ENCODE measurements at places on chromosomes 2 and 18.

DNA sequence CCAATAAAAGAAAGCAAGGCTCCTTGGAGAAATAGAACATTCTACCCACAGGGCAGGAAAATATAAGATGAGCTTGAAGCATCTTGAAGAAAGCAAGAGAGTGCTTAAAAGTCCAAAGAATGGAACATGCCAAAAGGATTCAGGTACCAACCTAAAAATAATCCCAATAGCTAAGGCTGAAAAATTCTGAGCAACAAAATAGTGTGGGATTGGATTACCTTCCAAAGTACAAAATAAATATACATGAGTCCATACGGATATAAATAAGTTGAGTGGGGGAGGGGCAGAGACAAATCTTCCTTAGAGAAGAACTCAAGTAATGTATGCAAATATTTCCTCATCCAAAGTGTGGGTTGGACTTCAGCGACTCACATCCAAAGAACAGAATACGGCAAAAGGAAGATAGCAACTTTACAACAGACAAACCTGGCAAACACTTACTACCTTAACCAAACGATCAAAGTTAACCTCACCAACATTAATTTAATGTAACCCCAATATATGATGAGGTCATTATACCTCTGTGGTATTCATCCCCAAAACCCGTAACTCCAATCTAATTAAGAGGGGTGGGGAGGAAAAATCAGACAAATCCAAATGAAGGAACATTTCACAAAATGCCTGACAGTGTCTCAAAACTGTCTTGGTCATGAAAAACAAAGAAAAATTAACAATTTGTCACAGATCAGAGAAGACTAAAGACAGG is 26.9 kb downstream of the MEMO1 start:
- DNase-seq: no peak

DNA sequence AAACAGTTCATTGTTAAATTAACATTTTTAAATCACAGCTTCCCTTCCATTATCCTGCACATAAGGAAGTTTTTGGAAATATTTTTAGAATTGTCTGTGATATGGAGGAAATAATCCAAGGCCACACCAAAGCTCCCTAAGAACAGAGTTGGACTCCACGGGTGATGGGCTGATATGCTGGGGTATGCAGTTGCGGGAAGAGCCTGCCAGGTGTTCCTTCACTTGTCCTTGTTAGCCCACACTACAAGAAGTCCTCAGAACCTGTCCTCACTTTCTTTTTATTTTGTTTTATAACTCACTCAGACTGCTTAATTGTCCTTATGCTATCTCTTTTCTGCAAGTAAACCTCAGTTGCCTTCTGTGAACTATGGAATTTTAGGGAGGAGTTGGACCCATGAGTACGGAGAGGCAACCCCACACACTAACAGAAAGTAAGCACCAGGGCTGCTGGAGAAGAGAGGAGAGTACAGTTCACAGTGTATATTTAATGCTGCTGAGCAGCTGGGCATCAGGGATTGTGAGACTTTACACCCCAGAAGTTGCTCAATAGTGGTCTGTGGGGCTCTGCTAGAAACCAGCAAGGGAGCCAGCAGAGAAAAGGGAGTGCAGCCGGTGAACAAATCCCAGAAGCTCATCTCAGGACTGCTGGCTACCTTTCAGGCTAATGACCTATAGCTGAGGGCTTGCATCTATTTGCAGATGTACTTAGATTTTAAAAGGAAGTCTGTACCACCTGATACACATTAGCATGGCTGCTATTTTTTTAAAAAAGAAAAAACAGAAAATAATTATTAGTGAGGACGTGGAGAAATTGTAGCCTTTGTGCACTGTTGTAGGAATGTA is 280.1 kb upstream of the STON1 start:
- no peak for DNase-seq

DNA sequence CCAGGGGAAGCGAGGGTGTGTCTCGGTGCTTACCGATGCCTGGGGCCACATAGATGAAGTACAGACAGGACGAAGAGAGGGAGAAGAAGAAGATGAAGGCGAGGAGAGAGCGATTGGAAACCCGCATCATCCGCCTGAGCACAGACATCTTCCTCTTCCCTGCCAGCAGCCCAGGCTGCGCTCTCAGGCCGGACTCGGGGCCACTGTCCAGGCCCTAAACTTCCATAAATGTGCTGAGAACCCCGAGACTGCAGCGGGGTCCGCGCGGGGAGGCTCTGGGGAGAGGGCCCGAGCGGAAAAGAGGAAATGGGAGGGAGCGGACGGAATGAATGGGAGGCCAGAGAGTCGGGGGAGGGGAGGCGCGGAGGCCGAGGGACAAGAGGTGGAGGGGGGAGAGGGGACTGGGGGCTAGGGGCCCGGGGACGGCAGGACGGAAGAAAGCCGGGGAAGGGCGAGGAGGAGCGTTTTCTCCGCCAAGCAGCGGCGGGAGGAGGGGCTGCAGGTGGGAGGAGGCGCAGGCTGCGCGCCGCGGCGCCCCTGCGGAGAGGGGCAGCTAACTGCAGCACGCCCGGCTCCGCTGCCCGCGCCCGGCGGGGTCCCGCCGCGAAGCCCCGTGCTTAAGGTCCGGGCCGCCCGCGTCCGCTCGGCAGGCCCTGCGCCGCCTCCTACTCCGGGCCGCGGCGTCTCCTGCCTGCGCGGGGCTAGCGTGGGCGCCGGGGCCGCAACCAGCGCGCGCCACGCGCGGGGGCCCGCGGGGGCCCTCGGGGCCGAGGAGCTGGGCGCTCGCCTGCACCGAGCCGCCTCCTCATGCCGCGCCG is at the start of gene B4GALT6:
Gene B4GALT6 (minus strand): TSS at position 303 of the 818 bp plus-strand sequence. CDS start 155 bp downstream, at position 148.
- DNase-seq: peak; percentile 12

GRCh38 chr2:191144217-191144616 is 6.6 kb downstream of the STAT4 start:
- no peak for DNase-seq

- DNase-seq: no peak
Observed at GRCh38 chr18:9221661-9222060, 85.1 kb downstream of the ANKRD12 start.

DNA sequence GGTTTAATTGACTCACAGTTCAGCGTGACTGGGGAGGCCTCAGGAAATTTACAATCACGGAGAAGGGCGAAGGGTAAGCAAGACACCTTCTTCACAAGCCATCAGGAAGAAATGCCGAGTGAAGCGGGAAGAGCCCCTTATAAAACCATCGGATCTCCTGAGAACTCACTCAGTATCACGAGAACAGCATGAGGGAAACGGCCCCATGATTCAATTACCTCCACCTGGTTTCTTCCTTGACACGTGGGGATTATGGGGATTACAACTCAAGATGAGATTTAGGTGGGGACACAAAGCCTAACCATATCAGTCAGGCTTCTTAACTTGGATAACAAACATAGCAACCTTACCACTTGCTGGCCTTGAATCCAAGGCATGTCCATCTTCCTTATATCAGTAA is 289.0 kb upstream of the STON1 start:
- DNase-seq: no peak

- no peak for DNase-seq
Observed at GRCh38 chr2:46390901-46391395, 88.4 kb upstream of the TMEM247 start.

DNA sequence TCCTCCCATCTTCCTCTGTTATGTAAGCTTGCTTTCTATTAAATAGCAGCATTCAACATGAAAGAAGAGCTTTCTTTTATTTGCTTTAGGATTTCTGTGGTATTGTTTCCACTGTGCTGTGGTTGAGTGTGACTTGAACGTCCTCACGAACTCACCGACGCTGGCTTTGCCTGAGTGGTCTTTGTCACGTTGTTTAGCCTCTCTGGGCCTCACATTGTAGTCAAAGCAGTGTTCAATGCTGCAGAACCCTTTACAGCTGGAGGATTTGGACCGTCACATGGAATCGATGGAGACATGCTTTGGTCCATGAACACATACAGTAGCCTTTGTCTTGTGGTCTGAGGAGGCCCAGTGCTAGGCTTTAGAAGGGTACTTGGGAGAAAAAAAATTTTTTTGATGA is 66.3 kb downstream of the TANC1 start:
- no peak for DNase-seq

GRCh38 chr2:58336416-58336815 is 95.3 kb upstream of the FANCL start:
- no peak for DNase-seq

DNA sequence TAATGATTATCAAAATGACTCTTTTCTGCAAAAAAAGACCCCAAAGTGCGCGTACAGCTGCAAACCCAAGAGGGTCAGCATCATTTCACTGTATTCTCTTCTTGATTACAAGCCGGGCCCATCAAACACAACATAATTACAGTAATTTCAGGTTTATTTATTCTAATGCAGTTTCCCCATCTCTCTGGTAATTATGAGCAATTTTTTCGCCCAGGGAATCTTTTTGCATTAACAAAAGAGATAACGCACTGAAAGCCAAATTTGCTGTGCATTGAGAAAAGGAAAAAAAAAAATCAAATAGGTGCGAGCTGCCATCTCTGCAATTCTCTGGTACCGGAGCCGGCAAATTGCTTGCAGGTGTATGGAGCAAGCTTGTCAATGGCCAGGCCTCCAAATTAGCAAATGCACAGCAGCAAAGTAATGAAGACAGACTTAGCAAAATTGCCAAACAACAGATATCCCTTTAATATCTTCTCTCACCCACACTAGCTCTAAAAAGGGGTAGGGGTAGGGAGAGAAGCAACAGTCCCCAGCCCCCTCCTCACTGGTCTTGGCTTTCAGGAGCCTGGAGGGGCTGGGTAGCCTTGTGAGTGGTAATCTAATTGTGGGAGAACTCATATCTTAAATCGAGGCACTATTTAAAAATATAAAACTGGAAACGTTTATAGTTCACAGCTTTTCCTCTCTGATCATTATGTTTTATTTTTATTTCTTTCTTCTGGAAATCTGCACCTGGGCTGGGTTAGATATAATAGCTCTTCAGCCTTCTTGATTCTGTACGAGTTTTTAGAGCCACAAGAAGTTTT is 6.7 kb downstream of the DLX1 start:
- no peak for DNase-seq

DNA sequence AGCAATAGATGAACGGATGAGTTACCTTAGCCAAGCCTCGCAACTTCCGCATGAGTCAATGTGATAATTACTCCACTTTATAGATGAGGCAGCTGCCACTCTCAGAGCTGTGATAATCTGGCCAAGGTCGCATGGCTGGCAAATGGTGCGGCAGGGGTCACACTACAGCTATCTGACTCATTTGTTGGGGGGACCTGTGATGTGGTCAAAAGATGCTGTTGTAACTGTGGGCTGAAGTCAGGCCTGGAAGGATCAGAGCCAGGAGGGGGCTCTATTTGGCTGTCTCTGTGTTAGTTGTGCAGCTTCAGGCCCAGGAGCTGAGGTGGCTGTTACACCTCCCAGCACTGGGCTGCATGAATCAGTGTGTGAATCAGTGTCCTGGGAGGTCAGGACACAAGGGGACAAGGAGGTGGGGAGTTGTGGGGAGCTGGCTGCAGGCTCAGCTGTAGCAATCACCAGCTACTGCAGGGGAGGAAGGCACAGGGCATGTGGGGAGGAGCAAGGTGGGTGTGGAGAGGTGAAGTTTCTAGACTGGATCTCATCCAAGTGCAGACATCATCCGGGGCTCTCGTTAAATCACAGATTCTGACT is 33.1 kb downstream of the NGEF start:
- DNase-seq: no peak

DNA sequence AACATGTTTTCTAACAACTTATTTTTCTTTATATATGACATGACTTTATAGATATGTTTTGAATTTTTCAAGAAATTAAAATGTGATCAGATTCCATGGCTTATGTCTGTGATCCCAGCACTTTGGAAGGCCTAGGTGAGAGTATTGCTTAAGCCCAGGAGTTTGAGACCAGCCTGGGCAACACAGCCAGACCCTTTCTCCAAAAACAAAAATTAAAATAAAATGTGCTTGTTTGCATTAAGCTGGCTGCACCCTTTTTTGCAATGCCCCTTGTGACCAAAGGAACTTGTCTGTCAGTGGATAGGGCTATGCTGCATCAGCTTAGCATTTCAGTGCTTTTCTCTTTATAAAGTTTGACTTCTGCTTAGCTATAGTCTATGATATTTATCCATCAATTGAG is 2.3 kb upstream of the INO80D start:
- no peak for DNase-seq

- no peak for DNase-seq
Observed at GRCh38 chr18:25423760-25424159, 71.8 kb upstream of the ZNF521 start.

DNA sequence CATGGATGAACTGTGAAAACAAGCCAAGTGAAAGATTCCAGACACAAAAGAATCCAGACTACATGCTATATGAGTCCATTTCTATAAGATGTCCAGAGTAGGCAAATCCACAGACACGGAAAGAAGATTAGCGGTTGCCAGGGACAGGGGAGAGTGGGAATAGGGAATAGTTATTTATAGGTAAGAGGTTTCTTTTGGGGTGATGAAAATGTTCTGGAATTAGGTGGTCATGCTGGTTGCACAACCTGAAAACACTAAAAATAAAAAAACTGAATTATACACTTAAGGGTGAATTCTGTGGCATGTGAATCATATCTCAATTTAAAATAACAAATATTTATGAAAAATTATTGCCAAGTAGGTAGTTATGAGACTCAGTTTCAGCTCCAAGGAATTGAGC is 168.4 kb downstream of the LTBP1 start:
- DNase-seq: no peak

DNA sequence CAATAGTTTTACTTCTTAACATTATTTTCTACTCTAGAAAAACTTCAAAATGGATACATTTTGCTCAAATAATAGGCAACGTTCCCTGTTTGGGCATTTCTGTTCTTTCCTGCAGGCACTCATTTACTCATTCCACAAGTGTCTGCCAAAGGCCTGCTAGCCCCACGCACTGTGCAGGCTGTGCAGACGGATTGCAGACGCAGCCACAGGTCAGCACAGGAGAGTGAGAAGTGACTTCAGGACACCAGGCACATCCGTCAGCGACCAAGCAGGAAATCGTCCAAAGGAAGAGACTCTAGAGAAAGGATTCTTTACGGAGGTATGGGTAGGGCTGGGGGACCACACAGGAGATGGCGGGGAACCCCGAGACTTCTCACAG is 103.0 kb upstream of the AGAP1 start:
- no peak for DNase-seq

GRCh38 chr2:10493634-10494281 is 45.6 kb upstream of the ODC1 start:
- peak; percentile 85 for DNase-seq

- no peak for DNase-seq
Observed at GRCh38 chr2:153387203-153387602, 91.4 kb downstream of the RPRM start.

GRCh38 chr2:126661702-126662500 is 5.9 kb downstream of the GYPC start:
- no peak for DNase-seq

DNA sequence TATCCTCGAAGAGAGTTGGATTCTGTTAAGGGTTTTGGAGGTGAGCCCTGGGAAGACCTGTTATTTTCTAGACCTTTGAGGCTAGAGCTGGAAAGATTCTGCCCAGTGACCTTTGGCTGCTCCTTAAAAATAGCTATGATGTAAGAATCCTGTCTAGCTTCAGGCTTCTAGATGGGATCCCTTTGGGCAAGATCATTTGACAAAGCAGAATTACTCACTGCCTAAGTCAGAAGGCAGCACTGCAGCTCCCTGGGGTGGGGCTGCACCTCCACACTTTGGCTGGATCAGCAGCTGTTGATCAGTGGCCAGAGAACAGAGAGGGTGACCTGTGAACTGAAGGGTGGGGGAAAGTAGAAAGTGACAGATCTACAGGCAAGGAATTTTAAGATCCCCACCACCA is 103.8 kb downstream of the ASAP2 start:
- no peak for DNase-seq
